Amygdala (tissue), 56 donors: ENCODE measurements at places on chromosomes 6 and 20.

DNA sequence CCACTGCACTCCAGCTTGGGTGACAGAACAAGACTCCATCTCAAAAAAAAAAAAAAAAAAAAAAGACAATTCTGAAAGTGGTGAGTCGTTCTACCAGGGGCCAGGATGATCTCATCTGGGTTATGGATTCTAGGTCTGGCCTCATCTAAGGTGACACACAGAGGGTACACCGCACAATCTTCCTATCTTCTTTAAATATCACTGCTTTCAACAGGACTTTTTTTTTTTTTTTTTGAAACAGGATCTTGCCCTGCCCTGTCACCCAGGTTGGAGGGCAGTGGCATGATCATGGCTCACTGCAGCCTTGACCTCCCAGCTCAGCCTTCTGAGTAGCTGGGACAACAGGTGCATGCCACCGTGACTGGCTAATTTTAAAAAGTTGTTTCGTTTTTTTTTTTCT is 67.7 kb downstream of the SLC16A10 start:
- no peak for DNase-seq

GRCh38 chr6:133502441-133503335 is 261.5 kb downstream of the EYA4 start:
- DNase-seq, result no peak

DNA sequence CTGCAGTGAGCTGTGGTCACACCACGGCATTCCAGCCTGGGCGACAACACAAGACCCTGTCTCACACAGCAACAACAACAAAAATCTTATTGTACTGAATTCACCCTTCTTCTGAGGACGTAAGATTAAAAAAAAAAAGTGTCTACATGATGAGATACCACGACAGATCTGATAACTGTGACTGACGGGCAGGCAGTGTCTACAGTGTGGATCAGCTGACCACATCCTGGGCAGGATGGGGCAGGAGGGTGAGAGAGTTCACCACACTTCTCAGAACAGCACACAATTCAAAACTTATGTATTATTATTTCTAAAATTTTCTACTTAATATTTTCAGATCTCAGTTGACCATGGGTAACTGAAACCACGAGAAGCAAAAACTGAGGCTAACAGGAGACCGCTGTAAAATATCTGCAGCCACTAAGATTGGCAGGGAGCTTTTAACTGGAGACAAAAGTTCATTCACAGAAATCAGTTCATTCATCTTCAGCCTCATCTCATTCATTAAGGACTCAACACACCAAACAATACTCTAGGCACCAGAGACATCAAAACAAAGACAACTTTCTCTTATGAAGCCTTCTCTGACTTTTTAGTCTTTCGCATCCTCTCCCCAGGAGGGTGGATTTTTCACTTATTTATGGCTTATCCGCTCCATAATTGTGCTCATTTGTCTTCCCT is 15.7 kb upstream of the NHSL1 start:
- DNase-seq, result no peak

DNA sequence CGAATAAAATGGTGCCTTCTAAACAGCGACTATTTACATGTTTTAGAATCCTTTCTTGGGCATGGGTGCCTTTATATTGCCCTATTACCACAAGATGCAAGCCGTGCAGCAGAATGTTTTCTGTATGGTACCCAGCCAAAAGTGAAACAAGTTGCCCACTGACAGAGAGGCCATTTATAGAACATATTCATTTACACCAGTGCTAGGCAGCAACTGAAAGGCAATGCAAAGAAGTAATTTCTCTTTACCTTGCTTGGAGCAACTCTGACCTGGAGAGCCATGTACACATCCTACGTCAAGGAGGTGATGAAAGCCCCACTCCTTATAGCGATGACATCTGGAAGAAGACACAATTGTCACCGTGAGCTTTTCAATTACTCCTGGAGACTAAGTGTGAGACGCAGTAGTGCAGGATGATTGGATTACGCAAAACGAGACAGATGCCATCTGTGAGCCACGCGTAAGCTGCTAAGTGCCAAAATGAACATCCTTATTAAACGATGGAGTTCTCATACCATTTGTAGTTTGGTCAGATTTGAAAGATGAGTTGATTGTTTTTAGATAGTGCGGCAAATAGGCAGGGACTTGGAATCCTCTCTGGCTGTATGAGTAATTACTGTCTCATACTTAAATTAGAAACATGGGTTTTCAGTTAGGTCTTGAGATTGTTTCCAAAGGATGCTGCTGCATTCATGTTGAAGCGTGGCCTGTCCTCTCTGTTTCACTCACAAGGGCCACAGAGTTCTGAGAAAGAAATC is at the start of gene TMEM244:
TSS of gene TMEM244 (minus strand) at position 408 of the 758 bp plus-strand sequence. CDS start at position 281, 127 bp downstream.
- DNase-seq, result no peak

- no peak for DNase-seq
Measured at GRCh38 chr6:170147056-170147787, 143.7 kb downstream of the DLL1 start.

DNA sequence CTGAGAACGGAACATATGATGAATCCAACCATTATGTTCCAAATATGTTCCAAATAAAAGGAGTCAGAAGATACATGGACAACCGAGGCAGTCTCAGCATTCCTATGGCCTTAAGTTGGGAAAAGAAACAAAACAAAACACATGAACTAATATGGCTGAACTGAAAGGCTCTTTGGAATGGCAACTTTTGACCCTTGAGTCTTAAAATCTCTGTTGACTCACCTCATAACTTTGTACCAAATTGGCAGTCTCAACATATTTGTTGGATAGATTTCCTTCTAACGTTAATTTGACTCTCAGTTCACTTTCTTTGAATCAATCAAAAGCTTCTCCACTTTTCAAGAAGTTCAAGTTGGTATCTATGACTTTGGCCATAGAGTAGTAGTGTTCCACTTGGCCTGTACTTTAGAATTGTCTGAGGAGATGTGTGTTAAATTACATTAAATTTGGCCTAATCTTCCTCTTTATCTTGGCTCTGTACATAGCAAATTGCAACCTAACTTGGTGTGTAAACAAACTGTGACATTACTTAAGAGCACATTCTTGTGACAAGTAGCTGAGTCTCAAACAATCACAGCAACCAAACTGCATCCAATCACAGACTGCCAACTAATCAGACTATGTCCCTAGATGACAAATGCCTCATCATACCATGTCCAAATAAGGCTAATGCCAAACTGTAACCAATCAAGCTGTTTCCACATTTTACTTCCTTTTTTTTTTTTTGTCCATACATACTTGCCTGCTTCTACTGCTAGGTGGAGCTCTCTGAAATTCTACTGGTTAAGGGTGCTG is 208.8 kb downstream of the BMP2 start:
- no peak for DNase-seq

GRCh38 chr20:39851459-39851858 is 837.6 kb downstream of the MAFB start:
- DNase-seq, result no peak

DNA sequence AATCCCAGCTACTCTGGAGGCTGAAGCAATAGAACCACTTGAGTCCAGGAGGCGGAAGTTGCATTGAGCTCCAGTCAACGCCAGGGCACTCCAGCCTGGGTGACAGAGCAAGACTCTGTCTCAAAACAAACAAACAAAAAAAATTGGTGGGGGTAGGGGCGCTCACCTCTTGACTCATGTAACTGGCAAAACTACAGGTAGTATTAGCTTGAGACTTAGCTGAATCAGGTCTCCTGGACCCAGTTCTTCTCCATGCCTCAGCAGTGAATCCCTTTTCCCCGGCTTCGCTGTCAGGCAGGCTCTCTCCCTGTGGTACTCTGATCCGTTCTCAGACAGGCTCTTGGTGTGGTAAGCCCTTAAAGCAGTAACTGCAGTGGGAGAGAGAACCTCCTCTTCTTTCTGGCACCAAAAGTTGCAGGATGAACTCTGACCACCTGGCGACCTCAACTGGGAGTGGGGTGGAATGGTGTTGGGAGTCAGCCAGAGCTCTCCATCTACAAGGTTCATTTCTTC is 12.9 kb downstream of the SLC9A8 start:
- no peak for DNase-seq

- DNase-seq, result no peak
Measured at GRCh38 chr6:106731144-106731842, 101.9 kb downstream of the QRSL1 start.

- peak; percentile 5 for DNase-seq
Measured at GRCh38 chr6:14092838-14093789, 24.5 kb upstream of the CD83 start.

DNA sequence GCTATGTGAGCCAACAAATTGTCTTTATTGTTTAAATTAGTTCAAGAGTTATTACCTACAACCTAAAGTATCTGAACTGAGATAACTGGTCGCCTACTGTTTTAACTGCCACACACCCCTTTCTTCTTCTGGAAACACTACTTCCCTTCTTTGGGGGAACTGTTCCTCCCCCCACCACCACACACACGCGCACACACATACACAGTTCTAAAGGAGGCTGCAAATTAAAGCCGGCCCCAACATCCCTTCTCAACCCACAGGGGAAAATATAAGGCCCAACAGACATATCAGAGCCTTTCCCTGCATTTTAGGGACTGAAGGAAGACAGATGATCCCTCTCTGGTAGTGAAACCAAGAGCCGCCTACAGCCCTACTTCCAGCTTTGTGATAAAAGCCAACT is 348.0 kb upstream of the JARID2 start:
- no peak for DNase-seq

GRCh38 chr6:100899202-100899601 is 18.1 kb upstream of the ASCC3 start:
- DNase-seq, result no peak

- no peak for DNase-seq
Measured at GRCh38 chr6:87498048-87498447, 25.3 kb downstream of the SLC35A1 start.

- DNase-seq, result no peak
Measured at GRCh38 chr20:38536310-38536709, 44.7 kb upstream of the ADIG start.

- DNase-seq, result no peak
Measured at GRCh38 chr6:34226731-34227586, 9.7 kb upstream of the HMGA1 start.

DNA sequence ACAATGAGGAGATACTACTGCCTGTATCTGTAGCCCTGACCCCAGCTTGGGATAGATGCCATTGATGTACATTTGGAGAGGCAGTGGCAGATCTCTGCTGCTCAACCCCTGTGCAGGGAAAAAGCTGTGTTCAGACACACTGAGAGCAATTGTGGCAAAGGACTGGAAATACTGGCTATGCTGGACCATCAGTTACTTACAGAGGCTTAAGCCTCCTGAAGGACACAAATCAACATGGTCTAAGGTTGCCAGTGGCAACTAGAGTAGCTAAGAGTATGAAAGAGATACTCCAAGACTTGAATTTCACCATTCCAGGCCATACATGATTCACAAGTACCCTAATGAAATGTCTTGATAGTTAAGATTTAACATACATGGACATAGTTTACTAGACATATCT is 32.4 kb upstream of the ENPP4 start:
- no peak for DNase-seq

- DNase-seq, result no peak
Measured at GRCh38 chr6:53494076-53494475, 50.8 kb downstream of the GCLC start.

DNA sequence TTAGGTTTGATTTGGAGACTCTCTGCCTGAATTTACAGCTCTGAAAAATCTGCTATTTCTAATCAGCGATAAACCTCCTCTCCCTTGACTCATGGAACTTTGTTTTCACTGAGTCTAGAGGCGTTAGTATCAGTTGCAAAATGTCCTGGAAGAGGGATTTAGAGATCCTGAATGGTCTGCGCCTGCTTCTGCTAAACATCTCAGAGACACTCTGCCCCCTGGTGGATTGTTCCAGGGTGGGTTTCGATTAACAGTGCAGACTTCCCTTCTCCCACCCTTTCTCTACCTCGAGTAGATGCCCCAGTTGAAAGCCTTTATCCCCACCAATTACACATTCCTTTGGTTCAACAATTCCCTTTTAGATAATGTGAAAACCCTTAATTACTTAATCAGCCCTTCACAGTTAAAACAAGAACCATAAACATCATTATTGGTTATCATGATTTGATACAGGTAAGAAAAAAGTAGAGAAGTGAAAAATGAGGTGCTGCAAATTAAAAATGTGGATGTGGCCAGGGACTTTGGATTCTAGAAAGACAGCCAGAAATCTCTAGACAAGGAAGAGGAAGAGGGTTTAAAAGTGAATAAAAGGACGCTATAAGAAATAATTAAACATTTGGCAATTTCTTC is 5.5 kb downstream of the HTR1B start:
- DNase-seq, result no peak

DNA sequence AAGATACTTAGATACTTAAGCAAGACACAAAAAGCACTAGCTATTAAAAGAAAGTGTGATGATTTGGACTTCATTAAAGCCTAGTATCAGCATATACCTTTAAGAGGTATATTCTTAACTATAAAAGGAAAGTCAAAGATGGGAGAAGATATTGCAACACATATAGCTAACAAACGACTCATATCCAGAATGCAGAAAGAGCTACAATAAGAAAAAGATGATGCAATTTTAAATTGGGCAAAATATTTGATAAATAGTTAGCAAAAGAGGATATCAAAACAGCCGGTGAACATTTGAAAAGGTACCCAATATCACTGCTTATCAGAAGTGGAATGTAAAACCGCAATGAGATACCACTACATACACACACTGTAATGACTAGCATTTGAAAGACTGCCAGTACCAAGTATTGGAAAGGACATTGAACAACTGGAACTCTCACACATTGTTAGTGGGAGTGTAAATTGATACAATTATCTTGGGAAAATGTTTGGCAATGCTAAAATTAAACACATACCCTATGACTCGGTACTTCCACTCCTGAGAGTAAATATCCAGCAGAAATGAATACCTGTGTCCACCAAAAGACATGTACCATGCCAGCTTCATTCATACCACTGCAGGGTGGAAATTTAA is 25.7 kb downstream of the MUC22 start:
- DNase-seq, result no peak

DNA sequence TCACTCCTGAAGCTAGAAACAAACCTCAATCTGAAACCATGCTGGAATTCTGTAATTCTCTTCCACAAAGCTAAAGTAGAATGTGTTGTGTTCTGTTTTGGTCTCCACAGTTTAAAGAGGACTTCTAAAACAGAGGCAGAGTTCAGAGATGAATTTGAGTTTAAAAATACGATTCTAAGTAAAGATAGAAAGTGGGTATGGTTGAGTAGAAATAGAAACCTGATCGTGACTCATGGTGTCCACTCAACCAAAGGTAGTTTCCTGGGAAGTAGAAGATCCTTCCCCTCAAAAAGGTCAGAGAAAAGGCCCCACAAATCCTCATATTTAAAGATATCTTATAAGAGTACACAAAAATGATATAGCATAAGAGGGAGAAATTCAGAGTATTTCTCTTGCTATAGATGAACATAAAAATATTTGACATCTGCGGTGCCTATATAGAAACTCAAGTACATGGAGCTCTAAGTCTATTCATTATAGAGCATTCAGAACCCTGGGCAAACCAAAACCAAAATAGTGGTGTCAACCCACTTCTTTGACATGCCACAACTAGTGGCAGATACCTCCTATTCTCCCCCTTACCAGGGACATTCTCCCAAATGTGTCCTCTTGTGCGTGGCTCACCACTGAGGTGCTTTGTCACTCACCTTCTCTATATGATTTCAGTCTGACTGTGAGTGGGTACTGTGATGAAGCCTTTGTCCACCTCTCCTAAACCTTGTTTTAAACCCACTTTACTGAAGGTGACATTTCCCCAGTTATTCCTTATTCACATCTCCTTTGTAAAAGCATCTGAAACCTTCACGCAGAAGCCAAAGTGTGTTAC is 84.5 kb downstream of the PLCB1 start:
- no peak for DNase-seq

GRCh38 chr6:119628691-119629594 is 279.4 kb upstream of the MAN1A1 start:
- DNase-seq, result no peak

- no peak for DNase-seq
Measured at GRCh38 chr20:34887023-34887422, 10.6 kb downstream of the ACSS2 start.
